Heart right ventricle (tissue), 16 donors: ENCODE measurements at places on chromosomes 3 and 15.

GRCh38 chr3:195057716-195058115 is 213.2 kb downstream of the XXYLT1 start:
- no peak for DNase-seq

GRCh38 chr15:37105029-37105428 is 4.7 kb upstream of the MEIS2 start:
- DNase-seq: no peak

DNA sequence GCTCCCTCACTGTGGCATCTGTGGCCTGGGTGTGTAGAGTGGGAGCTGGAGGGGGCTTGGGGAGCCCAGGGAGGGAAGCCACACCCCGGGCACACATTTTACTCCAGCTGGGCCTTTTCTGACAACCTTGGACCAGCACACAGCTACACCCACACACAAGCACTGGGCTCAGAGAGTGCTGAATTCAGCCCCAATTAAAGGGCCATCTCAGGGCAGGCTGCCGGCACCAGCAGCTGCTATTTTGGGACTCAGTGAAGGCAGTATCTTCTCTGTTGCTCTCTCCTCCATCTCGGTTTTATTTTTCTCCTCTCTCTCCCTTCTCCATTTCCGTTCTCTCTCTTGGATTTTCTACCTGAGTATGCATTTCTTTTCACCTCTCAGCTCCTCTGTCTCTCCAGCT is 19.1 kb upstream of the TBC1D21 start:
- no peak for DNase-seq

DNA sequence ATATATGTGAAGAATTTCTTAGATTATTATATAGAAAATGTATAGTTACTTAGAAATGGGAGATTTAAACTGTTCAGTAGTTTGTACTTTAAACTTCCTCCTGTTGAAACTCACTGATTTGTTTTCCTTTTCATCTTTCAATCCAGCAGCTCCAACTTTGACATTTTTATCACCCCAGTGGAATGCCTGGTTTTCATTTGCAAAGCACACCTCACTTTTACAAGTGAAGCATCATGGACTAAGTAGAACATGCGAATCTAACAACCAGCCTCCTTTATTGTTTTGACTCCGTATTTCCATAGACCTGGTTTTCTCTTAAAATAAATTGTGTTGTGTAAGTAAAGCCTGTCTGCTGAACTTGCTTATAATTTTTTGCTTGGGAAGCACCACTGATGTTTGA is 97.8 kb upstream of the ROBO2 start:
- no peak for DNase-seq

DNA sequence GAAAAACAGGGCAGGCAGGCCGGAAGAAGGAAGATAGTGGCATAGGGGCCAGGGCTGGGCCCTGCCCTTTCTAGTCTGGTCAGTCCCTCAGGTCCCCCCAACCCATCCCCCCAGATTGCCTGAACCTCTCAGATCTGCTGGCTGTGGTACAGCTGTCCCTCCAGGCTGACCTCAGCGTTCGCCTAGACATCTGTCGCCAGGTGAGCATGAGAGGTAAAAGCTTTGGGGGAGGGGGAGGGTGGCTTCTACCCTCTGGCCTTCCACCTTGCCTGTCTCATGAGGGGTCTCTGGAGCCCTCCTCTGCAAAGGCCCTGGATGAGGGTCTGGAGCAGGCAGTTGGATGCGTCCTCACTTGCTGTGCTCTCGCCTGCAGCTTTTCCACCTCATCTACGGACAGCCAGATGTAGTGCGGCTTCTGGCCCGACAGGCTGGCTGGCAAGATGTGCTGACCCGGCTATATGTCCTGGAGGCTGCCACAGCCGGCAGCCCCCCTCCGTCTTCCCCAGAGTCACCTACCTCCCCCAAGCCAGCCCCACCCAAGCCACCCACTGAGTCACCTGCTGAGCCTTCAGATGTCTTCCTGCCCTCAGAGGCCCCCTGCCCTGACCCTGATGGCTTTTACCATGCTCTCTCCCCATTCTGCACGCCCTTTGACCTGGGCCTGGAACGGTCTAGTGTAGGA is 20.2 kb downstream of the NBEAL2 start:
- no peak for DNase-seq
